ENCODE measurements at places on chromosomes 2 and 18.

DNA sequence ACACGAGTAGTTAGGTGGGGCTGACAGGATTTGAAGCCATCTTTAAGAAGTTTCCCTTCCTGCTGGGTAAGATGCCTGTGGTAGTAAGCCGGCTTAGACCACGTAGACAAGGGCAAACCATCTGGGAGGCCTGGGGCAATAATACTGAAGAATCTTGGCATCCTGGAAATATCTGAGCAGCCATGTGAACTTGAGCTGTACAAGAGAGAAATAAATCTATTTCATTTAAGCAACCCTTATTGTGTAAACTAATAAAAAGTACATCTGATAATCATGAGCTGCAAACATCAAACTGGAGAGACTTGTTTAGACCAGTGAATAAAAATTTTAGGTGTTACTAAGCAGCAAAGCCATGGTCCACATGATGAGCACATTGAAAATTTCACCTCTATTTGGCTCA lies 11.4 kb upstream of the CETN1 start:
- no peak for DNase-seq

DNA sequence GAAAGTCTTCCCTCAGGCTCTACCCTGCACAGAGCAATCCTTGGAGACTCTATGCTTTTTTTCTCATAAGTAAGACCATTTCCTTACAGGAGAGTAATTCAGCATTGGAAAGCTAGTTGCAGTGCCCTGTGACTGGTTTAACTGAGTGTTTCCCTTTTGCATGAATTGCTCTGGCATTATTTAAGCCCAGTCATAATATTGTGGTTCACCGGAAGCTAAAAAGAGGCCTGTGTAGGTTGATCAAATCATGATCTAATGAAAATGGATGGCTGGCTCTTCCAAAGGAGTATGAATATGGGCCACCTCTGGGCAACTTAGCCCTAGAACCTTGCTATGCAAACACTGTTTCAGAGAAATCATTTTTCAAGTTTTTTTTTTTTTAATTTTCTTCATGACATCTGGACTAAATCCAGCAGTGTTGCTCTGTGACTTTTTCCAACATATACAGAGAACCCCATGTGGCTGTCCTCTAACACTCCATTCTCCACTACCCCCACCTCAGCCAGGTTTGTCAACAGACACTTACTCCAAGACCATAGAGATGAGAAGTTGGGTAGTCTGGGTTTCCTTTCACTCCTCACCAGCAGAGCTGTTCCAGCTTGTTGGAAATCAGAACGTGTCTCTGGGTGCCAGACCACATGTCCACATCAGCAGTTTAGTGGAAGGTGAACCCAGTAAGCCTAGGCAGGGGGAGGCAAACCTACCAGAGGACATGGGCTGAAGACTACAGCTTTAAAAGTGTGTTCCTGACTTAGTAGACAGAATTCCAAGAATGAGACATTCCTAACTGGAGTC lies 175.2 kb upstream of the SLC14A2 start:
- DNase-seq = no peak

GRCh38 chr2:203583701-203584100 lies 48.6 kb upstream of the RAPH1 start:
- DNase-seq = no peak

- no peak for DNase-seq
Observed at GRCh38 chr2:81238462-81238861, 933.9 kb upstream of the LRRTM1 start.

- no peak for DNase-seq
Observed at GRCh38 chr2:159045545-159046454, 77.4 kb downstream of the TANC1 start.

GRCh38 chr2:172484253-172484652 lies 56.9 kb downstream of the ITGA6 start:
- DNase-seq = no peak

GRCh38 chr2:160893581-160893980 lies 266.6 kb upstream of the TANK start:
- DNase-seq = no peak

GRCh38 chr2:95258271-95258670 lies 16.0 kb upstream of the PROM2 start:
- DNase-seq = no peak

DNA sequence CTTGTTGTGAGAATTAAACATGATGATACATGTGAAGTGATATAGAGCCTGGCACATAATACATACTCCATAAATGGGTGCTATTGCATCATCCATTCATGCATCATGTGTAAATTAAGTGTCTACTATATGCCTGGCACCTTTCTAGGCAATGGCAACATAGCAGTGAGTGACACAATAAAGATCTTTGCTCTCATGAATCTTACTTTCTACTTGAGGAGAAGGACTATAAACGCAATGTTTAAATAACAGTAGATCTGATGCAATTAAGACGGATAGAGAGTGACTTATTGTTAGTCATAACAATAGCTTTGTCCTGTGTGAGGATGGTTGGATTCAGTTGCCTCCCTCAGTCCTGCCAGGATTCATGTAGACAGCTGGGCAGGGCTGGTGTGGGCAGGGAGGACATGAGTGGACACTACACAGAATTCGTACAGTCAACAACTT lies 88.4 kb upstream of the NPAS2 start:
- DNase-seq = no peak

- DNase-seq = no peak
Observed at GRCh38 chr2:179266271-179266670, 1.6 kb upstream of the SESTD1 start.

DNA sequence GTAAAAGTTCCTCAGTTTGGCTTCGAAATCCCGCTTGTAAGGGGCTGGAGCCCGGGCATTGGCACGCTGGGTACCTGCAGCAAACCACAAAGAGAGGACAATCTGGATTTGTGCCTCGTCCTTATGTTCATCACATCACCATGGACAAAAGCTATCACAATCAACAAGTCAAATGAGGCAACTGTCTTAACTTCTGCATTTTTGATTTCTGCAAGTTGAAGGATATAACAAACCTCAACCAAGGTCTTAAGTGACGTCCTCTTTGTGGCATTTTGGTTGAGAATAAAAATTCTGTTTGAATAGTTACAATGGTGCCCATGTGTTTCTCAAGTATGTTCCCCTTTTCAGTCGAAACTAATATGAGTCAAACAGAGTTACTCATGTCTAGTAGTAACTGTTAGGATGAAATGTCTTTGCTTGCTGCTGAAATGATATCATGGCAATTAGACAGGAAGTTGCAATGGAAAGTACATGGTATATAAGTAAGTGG lies 70.8 kb upstream of the STK17B start:
- no peak for DNase-seq

DNA sequence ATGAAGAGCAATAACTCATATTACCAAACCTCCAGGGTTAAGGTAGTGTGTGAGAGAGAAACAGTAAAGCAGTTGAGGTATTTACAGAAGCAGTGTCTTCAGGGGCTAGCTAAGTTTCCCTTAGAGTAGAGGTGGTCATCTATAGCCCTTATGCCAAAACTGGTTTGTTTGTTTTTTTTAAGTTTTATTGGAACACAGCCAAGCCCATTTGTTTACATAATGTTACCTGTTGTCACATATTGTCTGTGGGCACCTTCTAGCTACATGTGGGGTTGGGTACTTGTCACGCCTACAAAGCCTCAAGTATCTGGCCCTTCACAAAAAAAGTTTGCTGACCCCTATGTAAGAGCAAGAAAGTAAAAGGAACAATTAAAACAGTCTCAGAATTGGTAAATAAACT lies 39.4 kb downstream of the ACTR2 start:
- DNase-seq = no peak

DNA sequence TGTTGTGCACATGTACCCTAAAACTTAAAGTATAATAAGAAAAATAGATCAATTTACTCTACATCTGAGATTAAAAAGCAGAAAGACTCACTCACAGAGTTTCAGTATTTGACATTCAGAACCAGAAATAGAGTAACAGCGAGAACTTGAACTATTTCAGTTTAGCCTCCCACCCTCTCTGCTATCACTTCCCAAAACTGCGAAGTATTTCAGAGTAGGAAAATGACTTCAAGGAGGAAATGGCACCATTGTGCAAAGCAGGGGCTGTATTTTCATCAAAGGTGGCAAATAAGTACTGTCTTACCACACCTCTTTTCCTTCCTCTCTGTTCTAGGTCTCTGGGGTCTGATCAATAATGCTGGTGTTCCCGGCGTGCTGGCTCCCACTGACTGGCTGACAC lies 13.6 kb downstream of the DHRS9 start:
- no peak for DNase-seq

DNA sequence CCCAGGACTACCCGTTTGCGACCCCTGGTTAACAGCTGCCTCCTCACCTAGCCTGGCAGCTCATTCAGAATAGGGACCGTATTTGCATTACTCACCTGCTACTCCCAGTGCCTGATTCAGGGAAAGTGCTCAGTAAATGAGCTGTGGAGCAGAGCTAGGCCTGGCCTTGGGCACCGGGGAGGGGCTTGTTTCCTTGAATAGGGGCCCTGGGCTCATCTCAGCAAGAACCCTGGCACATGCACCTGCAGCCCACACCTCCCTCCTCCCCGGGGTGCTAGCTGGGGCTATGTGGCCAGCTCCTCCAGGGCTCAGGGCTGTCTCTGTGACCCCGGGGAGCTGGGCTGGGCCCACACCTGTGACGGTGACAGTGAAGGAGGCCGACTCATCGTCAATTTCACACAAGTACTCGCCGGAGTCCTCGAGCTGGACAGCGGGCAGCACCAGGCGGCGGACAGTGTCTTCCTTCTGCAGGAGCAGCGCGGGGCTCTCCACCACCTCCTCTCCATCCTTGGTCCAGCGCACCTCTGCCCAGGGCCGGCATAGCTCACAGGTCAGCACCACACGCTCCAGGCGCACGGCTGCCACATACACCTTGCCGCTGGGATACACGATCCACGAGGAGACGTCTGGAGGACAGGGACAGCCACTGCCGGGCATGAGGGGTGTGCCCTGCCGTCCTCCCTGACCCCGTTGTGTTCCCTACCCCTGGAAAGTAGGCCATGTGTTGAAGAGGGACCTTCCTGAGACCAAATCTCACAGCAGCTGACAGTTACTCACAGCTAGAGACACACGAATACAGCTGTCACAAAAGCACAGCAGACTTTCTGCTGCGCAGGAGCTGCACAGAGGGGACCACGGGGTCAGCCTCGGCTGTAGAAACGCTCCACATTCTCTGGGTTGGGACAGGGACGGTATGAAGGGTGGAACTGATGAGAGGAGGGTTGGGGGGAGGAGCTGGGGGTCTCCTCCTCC lies 9.0 kb downstream of the OBSL1 start:
- no peak for DNase-seq

DNA sequence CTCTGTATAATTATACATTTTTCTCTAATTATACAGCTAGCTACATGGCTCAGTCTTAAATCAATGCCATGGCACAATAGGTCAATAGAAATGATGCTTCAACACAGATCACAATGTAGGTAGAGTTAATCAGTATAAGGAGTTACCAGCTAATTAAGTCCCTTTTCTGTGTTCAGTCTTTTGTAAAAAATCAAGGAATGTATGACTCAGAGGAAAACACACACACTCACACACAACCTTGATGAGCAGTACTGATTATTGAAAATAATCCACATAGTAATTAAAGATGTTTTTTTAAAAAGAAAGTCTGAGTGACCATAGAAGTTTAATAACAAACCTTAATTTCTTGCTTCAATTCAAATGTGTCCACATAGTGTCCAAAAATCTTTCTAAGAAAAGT lies 691.3 kb downstream of the LRP1B start:
- DNase-seq = no peak

- DNase-seq = no peak
Observed at GRCh38 chr2:20525041-20526035, 78.5 kb downstream of the RHOB start.

DNA sequence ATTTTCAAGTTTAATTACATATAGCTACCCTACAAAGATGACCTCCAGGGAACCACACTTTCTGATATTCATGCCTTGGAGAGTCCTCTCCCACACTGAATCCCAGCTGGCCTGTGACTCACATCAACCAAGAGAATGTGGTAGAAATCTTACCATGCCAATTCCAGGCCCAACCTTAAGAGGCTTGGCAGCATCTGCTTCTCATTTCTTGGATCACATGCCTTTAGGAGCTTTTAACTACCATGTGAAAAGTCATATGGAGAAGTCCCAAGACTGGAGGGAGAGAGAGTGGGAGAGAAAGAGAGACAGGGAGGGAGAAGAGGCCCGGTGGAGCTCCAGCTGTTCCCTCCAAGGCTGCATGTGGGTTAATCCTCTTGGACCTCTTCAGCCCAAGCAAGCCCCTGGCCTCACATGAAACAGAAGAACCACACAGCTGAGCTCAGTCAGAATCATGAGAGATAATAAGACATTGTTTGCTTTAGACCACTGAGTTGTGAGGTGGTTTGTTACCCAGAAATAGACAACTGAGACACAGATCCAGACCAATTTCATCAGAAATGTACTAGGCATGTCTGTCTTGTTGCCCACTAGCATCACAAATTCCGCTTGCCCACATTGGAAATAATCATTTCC lies 190.7 kb downstream of the MTCL1 start:
- DNase-seq = peak; percentile 67

- no peak for DNase-seq
Observed at GRCh38 chr2:31735716-31736115, 155.0 kb upstream of the SRD5A2 start.

DNA sequence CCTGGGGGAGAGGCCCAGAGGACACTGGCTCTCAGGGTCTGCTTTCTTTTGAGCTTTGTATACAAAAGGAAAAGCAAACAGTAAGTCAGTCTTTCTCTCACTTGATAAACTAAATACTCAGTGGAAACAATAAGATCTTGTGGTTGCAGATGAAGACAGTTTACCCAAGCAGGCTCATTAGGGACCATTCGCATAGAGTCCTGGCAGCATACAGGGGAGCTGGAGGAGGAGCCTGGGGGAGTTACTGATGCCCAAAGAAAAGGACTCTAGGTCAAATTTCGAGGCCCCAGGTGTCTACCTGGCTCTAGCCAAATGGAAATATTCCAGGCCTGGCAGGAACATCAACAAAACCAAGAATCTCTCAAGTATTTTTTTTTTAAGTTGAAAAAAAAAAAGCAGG lies 225.3 kb downstream of the CNTNAP5 start:
- no peak for DNase-seq

DNA sequence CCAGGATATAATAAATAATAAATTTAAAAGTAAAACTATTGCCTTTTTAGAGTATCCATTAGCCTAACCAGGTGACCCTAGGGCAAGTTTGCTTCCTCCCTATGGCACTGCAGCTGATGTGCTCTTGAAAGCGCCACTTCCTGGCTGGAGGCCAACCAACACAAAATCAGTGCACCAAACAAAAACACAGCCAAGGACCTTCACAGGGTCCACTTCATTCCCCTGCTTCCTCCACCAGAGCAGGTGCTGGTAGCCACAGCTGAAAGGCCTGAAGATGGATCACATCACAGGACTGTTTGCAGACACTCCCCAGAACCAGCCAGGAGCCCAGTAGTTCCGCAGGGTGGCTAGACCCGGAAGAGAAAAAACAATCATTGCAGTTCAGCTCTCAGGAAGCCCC lies 108.8 kb downstream of the TWIST2 start:
- no peak for DNase-seq
